Stimulated activated CD4-positive, alpha-beta T cell treated with anti-CD3 and anti-CD28 coated beads, Interleukin-1b, Interleukin-23, amount 100 ng/mL, for 1 hour (primary cell): ENCODE measurements at places on chromosomes 12 and 14.

- no peak for DNase-seq
Measured at GRCh38 chr14:100779691-100780080, 46.2 kb upstream of the MEG3 start.

GRCh38 chr14:96027431-96028355 lies 11.5 kb upstream of the C14orf132 start:
- no peak for DNase-seq

DNA sequence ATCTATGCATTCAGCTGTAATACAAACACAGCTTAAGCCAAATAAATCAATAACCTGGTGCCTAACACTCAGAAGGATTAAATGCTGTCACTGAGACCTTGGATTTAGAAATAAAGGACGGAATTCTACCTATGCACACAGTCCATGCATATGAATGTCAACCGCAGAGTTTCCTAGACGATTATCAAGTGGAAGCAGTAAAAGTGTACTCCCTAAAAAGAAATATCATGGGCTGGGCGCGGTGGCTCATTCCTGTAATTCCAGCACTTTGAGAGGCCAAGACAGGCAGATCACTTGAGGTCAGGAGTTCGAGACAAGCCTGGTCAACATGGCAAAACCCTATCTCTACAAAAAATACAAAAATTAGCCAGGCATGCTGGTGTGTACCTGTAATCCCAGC lies 188.2 kb upstream of the DYRK2 start:
- no peak for DNase-seq

GRCh38 chr12:29707846-29708245 lies 75.9 kb downstream of the TMTC1 start:
- no peak for DNase-seq

DNA sequence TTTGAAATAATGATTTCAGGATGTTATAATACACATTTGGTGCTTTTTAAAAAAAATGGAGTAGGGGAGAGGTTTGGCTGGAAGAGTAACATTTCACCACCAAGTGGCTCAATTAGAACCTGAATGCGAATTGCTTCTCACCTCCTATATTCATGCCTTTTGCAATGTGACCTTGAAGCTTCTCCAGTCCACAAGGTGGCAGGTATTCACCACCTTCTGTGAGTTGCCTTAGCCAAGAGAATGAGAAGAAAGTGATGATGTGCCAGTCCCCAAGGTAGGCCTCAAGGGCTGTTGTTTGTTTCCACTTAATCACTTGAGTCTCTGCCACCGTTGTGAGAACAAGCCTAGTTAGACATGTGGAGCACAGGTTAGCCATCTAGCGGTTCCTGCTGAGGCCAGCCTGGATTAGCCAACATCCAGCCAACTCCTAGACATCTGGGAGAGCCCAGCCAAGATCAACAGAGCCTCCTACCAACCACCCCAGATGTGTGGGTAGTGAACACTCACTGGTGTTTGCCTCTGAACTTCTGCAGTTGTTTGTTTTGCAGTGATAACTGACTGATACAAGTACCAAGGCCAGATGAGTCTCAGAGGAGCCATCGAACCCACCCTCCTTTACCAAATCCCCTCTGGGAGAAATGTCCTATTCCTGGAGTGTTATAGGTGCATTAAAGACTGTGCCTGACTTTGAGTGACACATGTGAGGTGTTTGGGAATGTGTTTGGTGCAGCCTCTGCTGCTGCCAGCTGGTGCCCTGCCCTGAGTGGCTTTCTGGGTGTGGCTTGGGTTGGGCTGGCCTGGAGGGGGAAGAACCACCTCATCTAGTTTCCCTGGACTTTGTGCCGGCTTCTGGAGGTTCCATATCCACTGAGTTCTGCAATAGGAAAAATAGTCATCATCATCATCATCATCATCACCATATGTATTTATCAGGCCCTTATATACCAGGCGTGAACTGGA lies 132.5 kb upstream of the RFLNA start:
- no peak for DNase-seq

GRCh38 chr12:70619471-70620152 lies 17.6 kb downstream of the PTPRB start:
- no peak for DNase-seq

GRCh38 chr12:81502912-81503695 lies 256.0 kb downstream of the PPFIA2 start:
- no peak for DNase-seq

GRCh38 chr14:81401420-81402122 lies 1.4 kb upstream of the STON2 start:
- no peak for DNase-seq

DNA sequence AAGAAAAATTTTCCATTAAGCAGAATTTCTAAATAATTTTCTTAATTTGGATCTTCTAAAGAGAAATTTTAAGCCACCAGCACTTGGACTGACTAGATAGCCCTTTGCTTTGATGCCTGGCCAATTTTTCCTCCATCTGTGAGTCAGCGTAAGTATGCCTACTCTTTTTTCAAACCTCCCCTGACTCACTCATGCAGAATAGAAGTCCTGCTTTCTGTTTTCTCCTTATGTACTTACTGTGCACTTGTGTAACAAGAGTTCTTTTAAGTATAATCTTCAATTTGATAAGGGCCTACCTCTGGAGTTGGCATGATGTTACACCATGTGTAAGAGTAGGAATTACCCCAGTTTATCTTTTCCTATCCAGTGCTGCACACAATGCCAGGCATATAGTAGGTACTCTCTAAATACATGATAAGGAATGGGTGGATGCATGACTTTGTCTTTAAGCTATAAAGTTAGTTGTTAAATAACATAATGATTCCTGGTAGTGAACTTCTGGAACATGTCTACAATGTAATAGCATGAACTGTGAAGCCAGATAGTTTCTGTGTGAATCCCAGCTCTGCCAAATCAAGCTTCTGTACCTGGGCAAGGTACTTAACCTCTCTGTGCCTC lies 329.6 kb downstream of the TMTC2 start:
- DNase-seq = no peak

DNA sequence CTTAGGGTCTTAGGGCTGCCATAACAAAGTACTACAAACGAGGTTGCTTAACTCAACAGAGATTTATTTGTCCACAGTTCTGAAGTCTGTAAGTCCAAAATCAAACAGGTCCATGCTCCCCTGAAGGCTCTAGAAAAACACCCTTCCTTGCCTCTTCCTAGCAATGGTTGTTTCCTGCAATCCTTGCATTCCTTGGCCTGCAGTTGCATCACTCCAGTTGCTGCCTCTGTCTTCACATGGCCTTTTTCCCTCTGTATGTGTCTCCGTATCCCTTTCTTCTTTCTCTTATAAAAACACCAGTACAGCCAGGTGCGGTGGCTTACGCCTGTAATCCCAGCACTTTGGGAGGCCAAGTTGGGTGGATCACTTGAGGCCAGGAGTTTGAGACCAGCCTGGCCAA lies 17.4 kb downstream of the KCNMB4 start:
- no peak for DNase-seq

- no peak for DNase-seq
Measured at GRCh38 chr12:16076557-16076956, 165.4 kb downstream of the DERA start.
